Fibroblast of villous mesenchyme (primary cell): ENCODE measurements at places on chromosomes 11 and 22.

GRCh38 chr11:64356498-64357411, 2.2 kb upstream of the RPS6KA4 start:
- peak; percentile 43 for DNase-seq

DNA sequence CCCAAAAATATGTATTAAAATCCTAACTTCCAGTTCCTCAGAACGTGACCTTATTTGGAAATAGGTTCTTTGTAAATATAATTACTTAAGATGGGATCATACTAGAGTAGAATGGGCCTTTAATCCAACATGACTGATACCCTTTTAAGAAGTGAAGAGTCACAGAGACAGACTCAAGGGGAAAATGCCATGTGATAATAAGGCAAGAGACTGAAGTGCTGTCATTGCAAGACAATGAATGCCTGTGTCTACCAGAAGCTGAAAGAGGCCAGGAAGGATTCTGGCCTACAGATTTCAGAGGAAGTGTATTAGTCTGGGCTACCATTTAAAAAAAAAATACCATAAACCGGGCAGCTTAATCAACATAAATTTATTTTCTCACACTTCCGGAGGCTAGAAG, 85.9 kb upstream of the LRRC55 start:
- no peak for DNase-seq

GRCh38 chr22:18983120-18983651, 47.1 kb upstream of the PRODH start:
- DNase-seq, result no peak

DNA sequence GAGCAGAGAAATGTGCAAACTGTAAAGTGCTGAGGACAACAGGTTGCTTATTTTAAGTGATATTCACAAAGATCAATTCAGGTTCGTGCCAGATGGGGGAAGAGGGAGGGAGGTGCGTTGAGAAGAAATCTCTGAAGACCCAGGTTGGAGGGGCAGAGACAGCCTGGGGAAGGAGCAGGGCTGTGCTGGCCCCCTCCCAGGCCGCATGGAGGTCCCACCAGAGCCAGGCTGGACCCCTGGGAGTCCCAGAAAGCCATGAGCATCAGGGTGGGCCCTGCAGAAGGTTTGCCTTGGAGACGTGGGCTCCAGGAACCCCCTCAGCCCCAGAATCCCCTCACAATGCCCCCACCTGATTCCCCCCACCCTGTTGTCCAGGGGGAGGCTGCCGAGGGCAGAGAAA, 47.4 kb downstream of the IGLL1 start:
- no peak for DNase-seq

DNA sequence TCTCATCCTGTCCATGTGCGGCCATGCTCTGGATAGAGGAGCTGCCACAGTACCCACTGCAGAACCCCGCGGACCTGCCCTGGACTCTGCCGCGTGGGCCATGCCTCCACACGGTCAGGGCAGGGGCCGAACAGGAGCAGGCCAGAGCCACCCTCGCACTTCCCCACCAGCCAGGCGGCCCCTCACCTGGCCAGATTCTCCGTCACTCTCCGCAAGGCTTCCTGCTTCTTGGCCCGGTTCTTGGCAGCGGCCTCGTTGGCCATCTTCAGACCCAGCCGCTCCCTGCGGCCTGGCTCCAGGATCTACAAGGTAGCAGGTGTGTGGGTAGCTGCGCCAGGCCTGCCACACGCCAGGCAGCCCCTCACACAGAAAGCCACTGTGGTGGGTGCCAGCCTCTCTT, 3.8 kb downstream of the TSSK2 start:
- DNase-seq, result no peak

GRCh38 chr11:110176366-110177085, 83.3 kb downstream of the ZC3H12C start:
- DNase-seq, result peak; percentile 58

- DNase-seq, result no peak
These were observed 16.9 kb downstream of the ELFN2 start for GRCh38 chr22:37410174-37411055.

DNA sequence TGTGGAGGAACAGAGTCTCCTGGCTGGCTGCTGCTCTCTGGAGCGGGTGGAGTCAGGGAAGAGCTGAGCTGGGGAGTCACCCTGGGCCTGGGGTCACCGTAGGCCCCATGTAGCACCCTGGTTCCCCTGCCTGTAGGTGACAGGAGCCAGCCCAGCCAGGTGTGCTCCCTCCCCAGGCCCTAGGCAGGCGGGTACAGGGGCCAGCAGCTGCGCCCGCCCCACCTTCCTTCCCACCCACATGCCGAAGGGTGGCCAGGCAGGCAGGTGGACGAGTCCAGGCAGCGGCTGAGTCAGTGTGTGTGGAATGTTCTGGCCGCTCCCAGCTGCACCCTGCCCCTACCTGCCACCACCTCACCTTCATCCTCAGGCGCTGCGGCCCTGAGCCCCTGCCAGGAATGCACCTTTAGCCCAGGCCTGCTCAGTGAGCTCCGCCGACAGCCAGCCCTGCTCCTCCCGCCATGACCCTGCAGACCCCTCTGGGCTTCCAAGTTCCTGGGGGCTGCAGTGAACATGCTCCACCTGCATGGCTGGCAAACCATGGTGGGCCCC, 654 bp upstream of the SYT8 start:
- no peak for DNase-seq

- no peak for DNase-seq
These were observed 49.2 kb downstream of the CNTN5 start for GRCh38 chr11:99069856-99070444.

GRCh38 chr22:33114565-33114964, 56.4 kb upstream of the SYN3 start:
- no peak for DNase-seq

DNA sequence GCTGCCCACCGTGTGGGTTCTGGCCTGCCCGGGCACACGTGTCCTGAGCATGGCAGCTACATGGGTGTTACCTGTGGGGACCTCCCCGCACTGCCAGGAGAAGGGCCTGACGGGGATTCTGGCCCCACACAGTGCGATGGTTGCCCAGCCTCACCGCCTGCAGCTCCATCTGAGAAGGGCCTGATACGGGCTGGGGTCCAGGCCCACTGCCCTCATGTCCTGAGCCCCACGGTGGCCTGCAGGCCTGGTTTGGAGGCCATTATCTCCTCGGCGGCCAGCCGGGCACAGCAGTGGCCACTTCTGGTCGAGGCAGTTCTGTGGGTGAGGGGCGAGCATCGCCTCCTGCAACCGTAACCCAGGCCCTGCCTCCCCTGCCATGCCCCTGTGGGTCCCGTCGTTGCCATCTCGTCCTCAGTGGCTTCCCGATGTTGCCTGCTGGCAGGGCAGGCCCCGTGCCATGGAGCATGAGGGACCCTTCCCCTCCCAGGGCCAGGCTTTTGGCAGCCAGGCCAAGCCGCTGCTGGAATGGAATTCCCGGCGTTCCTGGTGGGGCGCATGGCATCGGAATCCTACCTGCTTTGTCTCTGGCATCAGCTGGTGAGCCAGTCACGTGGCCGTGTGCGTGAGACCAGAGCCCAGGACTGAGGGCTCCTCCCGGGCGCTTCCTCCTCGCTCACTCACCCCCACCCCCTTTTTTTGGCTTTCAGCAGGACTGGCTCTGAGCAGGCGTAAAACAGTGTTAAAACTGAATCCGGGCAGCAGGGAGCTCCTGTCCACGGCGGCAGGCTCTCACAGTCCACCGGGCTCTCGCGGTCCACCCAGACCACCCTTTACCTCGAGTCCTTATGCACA, 71.9 kb upstream of the PPARA start:
- DNase-seq, result peak; percentile 57

DNA sequence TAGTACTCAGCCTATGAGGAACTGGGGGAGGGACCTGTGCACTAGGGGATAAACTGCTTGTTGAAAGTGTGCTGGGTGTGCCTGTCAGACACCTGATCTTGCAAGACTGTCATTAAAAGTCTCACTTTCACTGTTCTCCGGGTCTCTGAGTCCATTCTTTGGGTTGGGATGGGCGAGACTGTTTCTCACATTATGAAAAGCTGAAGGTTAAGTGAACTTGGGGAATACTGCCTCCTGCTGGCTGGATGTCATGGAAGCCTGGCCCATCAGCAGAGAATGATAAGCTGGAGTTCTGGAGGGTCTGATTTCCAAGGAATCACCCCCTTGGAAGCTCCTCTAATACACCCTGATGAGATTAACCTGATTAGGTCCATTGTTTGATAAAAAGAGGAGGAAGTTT, 9.0 kb upstream of the VPREB1 start:
- peak; percentile 5 for DNase-seq

DNA sequence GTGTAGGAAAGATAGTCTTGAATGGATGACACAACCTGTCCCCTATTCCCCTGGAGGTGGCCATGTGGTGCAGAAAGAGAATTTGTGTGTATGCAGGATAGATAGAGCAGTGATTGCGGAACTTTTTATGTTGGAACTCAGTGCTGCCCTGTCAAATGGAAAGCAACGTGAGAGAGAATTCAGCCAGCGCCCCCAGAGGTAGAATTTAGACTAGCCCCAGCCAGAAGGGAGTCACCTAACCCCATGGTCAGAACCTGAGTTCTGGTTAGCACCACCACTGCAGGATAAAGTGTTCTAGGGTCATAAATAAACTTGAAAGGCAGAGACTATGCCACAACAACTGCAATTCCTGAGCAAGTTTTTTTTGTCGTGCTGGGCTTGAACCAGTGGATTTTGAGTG, 152.9 kb upstream of the GRIA4 start:
- no peak for DNase-seq

- no peak for DNase-seq
These were observed 10.9 kb downstream of the MS4A6A start for GRCh38 chr11:60172011-60172410.

DNA sequence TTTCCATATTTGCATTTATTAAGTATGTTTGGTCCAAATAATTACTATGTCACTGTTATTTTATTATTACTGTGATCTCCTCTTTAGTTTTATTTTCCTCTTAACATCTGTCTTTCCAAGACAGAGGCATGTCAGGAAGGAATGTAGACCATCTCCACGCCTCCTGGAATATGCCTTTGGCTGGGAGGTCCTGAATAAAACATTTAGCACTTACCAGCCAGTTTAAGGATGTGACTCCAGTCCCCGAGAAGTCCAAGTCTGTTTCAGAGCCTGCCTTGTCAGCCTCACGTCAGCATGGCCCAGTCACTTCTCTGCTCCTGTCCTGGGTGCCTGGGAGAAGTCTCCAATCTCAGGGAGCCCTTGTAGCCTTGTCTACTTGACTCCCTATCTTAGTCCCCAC, 74.5 kb downstream of the NCAM1 start:
- DNase-seq, result no peak

- no peak for DNase-seq
These were observed 3.3 kb upstream of the TMPRSS4 start for GRCh38 chr11:118073554-118073953.

DNA sequence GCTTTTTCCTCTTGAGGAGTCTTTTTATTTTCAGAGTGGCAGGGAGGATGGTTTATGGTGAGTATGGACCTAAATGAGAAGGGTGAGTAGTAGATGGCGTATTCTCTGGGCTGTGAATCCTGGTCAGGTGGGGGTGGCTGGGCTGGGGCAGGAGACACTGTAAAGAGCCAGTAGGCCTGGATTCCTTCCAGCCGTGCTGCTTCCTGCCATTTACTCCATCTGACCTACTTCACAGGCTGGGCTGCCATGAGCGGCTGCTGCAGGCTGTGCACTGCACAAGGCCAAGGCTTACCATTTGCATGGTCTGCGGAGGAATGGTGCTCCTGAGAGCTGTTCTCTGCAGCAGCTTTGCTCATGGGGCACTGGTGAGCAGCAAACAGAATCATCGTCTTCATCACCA, 297.6 kb downstream of the KIRREL3 start:
- DNase-seq, result no peak

GRCh38 chr11:1650918-1651262, 21.3 kb downstream of the KRTAP5-5 start:
- no peak for DNase-seq

DNA sequence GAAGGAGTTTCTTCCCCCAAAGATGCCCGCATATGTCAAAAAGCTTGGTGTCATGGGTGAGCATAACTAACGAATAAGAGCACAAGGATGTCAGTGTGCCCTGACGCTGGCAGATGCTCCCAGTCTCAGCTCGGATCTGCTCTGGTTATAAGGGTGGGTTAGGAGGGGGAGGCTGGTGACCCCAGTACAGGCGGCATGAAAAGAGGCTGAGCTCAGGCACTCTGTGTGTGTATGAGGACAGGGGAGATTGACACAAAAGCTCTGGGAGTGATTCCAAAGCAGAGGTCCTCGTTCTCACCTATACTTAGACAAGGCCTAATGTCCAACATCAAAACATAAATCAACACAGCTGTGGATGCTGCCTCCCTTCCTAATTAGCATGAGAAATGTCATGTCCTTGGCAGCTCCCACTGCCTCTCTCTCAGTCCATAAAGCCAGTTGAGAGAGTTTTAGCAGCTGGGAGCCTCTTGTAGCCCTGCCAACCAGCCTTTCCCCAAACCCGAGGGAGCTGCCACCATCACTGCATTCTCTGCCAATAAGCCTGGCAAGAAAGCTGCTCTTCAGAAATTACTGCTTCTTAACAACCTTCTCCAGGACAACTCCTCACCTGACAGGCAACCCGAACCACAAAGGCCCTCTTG, 59.8 kb downstream of the SC5D start:
- DNase-seq, result no peak

DNA sequence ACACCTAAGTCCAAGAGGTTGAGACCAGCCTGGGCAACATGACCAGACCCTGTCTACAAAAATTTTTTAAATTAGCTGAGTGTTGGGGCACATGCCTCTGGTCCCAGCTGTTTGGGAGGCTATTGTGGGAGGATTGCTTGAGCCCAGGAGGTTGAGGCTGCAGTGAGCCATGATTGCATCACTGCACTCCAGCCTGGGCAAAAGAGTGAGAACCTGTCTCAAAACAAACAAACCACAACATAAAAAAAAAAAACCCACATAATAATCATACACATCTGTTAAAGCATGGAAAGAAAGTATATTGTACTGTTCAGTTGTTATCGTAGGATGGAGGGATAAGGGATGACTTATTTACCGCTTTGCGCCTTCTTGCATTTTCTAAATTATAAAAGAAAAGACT, 35.9 kb upstream of the GRK2 start:
- DNase-seq, result no peak

GRCh38 chr11:37519781-37520180, 921.7 kb upstream of the RAG2 start:
- DNase-seq, result no peak

GRCh38 chr11:120516461-120517389, 5.2 kb downstream of the GRIK4 start:
- DNase-seq, result no peak

- DNase-seq, result no peak
These were observed 24.7 kb downstream of the TUB start for GRCh38 chr11:8105666-8106065.
